ENCODE measurements at places on chromosomes 1 and 21.

DNA sequence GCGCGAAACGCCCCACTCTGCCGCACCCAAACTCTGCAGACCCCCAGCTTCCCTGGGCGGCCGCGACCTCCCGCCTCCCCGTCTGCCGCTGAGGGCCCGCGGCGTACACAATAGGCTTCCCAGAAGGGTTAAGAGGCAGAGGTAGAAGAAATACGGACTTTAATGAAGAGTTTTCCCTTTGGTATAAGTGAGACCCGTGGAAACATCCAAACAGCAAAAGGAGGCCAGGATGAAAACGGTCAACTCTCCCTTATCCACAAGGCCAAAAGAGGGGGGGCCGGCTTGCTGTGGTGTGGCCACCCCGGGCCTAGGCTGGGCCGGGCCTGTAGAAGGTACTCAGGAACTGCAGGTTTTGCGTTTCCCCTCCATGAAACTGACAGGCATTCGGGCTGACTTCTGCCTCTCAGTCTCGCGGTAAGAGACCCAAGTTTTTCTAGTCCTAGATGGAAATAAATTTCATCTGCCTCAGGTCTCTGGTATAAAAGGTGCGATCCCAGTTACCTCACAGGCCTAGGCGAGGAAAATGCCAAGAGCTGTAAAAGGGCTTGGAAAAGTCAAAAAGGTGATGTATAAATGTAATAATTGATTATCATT lies 671 bp upstream of the PYGO2 start:
- DNase-seq: no peak

GRCh38 chr1:62282909-62283755 lies 36.1 kb downstream of the KANK4 start:
- DNase-seq: no peak

DNA sequence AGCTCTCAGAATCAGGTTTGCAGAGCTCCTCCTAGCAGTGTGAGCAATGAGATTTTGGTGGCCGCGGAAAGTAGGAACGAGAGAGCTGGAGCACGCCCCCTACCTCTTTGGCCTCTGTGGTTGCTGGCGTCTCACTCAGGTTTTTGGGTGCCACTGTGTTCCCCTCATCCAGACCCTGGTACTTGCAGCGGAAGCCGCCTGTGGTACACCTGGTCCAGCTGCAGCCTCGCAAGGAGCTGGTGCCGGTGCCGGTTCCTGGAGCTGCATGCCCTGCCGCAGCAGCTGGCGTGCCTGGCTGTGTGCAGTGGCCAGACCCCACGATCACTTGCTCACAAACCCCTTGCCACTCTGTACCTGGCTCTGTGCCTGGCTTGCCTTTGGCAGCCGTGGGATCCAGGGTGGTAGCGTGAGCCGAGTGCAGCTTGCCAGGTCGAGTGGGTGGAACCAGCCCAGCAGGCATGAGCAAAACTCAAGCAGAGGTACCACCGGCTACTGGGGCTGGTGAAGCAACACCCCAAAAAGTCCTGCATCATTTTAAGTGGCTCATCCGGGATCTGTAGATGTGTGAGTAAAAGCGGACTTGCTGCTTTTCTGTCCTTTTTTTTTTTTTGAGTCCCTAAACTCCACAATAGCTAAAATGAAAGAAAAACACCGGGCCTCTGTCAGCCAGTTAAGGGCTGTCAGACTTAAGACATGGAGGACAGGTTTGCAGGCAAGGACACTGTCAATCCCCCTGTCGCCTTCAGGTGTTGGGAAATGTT lies 844.9 kb downstream of the KCNT2 start:
- no peak for DNase-seq

GRCh38 chr21:24255591-24255990 lies 1351.7 kb downstream of the MRPL39 start:
- DNase-seq: no peak

- no peak for DNase-seq
Observed at GRCh38 chr1:241947354-241947753, 10.2 kb upstream of the BECN2 start.

- no peak for DNase-seq
Observed at GRCh38 chr1:3740752-3741151, 11.5 kb upstream of the CCDC27 start.

Measured in NCI-H526 treated with DMSO at 0.1 percent for 48 hours (cell line).